ENCODE measurements at places on chromosomes 7 and 10.

DNA sequence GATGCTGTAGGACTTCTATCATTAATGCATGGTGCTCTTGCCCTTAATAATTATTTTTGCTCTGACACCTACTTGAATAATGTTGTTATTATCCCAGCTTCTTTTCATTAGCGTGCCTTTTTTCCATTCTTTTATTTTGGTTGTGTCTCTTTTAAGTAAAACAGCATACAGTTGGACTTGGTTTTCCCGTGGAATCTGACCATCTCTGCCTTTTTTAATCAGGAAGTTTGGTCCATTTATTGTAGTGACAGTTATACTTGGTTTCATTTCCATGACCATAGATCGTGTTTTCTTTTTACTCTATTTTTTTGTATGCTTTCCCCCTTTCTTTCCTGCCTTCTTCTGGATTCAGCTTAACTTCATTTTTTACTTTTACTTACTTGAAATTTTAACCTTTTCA lies 4.6 kb downstream of the PAPOLB start:
- DNase-seq = no peak

DNA sequence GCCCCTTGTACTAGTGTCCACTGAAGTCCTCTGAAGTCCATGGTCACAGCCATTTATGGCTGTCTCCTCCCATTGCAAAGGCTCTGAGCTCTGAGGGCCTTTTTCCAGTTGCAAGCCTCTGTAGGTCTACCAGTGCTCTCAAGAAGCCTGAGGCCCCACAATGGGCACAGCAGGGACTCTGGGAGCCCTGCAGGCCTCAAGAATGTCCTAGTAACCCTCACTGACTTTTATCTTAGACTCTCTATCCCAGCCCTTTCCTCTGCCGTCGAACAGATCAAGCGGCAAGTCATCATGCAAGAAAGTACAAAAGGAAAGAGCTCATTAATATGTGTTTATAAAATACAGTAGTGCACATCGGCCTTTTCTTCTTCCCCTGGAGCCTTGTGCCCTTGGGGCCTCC lies 23.4 kb downstream of the VWA2 start:
- no peak for DNase-seq

DNA sequence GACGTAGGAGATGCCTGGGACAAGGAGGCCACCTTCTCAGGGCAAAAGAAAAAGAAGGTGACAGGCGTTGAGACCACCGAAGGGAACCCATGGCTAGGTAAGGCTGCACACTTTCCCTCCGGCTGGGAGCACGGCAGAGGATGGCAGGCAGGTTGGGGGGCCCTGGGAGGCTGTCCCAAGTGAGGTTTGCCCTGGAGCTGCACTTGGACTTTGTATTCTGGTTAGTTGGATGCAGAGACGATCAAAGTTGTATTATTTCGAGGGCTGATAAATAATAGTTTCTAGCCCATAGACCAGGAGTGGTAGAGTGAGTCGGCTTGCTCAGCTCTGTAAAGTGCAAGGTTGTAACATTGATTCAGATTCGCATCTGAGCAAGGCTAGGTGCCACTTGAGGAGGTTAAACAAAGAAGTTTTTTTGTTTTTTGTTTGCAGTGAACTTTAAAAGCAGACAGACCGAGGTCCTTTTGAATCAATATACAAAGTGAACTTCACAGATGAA lies 608 bp downstream of the ENTPD7 start:
- no peak for DNase-seq

DNA sequence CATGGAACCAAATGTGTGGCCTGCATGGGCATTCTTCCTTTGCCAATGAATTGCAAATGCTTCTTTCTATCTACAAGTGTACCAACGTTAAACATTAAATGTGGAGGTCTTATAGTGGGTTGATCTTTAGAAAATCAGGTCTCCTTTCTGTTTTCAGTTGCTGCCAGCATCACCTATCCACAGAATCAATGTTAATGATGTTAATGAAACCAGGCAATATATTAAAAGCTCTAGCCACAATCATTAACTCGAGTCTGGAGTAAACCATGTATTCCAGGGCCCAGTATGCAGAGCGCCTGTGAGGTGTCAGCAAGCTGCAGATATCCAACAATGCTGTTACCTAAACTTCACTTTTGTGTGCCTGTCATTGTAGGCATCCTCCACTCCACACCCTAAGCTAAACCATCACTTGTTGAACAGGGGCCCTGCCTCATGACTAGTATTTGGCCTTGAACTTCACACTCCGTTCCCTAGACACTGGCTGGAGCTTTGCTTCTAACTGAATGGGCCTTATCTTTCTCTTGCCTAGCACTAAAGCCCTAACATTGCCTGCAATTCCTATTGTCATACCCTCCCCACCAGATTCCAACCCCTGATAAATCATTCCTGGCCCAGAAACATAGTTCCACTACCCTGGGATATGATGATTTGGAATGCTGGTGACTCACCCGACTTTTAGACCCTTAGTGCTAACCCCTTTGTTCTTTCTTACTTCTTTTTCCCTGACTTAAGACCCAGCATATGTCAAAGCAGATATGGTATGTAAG lies 24.3 kb upstream of the ITGB8 start:
- DNase-seq = peak; percentile 83

DNA sequence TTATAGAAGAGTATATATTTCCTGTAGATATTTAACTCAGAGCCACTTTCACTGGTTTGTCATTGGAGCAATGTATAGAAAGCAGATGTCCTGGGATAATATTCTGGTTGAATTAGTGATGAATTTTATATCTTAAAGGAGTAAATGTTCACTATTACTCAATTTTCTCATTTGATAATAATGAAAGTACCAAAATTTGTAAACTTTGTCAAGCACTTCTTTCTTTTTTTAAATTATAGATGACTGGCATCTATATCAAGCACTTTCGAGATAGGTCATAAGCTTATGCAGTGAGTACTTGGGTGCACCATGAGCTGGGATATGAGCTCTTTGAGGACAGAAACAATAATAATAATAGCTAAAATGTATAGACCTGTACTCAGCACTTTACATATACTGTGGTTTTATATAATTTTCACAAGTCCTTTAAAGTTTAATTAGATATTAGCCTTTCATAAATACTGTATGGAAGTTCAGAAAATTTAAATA lies 11.3 kb downstream of the RSBN1L start:
- no peak for DNase-seq

DNA sequence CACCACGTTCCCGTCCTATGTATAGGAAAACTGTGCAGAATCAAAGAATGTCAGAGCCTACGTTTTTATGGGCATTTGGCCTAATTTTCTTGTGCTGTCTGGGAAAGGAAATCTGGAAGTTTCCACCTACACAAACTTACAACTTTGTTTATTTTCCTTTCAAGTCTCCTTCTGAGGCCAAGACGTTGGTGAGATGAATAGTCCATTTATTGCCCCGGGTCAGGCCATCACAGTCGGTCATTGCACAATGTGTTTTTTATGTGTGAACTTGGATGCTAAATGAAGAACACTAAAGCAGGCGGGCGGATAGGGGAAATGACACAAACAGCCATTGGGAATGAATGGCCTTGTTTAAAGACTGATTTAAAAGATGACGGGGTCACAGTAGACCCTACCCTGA lies 38.6 kb downstream of the TRIL start:
- DNase-seq = no peak

GRCh38 chr10:70575874-70576802 lies 26.4 kb downstream of the PRF1 start:
- peak; percentile 88 for DNase-seq

- peak; percentile 55 for DNase-seq
Observed at GRCh38 chr7:116948934-116949333, 4.4 kb upstream of the ST7 start.

DNA sequence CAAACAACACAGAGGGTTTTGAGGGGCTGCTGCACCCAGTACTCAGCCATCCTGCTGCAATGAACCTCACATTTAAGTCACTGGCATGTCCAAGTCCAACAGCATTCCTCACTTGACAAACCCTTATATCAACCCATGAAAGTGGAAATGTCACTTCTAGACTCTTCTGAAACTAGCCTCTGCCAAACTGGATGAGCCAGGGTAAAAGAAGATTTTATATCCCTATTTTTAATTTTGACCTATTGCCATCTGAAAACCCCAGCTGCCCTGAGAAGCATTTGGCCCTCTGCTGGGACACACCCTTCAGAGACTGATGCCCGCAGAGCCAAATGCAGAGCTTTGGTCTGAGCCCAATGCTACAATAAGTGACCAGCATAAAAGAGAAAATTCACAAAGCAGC lies 201.1 kb downstream of the ANK3 start:
- no peak for DNase-seq
